DMS53 (cell line): ENCODE measurements at places on chromosomes 13 and 19.

GRCh38 chr13:28718196-28718542, 601 bp downstream of the SLC46A3 start:
- DNase-seq, result no peak

DNA sequence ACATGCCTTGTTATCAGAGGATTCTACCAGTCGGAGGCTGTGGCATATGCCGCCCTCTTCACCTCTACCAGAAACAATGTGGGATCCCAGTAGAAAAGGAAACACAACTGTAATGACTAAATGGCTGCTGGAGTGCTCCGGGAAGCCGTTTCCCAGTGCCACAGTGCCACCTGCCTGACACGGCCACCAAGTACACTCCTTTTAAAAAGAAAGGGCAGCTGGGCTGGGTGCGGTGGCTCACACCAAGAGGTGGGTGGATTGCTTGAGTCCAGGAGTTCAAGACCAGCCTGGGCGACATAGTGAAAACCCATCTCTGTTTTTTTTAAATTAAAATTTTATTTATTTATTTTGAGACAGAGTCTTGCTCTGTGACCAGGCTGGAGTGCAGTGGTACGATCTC, 67.3 kb downstream of the TRPM4 start:
- peak; percentile 77 for DNase-seq

DNA sequence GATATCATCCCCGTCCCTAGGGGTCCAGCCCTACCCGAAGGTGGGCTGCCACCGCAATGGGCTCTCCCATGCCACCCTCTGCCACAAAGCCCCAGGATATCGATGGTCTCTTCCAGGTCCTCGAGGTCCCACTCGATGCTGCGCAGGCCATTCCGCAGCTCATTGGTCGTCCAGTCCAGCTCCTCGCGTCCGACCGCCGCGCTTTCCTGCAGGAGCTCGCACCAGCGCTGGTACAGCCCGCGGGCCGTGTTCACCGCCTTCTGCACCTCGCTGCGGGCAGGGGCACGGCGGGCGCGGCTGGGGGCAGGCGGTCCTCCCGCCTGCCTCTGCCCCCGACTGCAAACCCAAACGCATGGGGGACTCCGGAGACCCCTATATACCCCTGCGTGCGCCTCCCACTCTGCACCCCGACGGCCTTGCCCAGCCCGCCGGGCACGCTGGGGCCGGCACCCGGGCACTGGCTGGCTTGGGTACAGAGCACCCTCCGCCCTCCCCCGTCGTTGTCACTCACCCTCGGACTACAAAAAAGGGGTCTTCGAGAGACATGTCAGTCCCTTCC, 468 bp downstream of the STX10 start:
- peak; percentile 81 for DNase-seq

DNA sequence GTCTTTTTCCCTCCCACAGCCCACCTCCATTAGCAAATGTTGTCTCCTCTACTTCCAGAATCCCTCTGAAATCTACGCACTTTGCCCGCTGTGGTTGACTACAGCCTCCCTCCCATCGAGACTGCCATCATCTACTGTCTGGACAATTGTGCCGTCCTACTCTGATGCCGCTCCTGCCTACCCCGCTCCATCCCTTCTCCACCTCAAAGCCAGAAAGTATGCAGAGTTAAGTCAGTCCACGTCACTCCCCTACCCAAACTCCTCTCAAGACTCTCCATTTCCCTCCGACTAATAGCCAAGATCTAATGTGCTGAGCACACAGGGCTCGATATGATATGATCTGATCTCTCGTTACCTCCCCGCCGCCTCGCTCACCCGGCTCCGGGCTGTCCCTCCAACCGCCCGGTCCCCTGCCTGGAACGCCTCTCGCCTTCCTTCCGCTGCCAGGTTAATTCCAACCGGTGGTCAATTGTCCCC, 556 bp downstream of the CACTIN start:
- DNase-seq, result peak; percentile 59

GRCh38 chr13:30692113-30692512, 43.2 kb upstream of the ALOX5AP start:
- DNase-seq, result no peak

- DNase-seq, result no peak
These were observed 10.6 kb downstream of the TRIP10 start for GRCh38 chr19:6750062-6750461.

- DNase-seq, result no peak
These were observed 36.1 kb downstream of the CNMD start for GRCh38 chr13:52703482-52703881.

DNA sequence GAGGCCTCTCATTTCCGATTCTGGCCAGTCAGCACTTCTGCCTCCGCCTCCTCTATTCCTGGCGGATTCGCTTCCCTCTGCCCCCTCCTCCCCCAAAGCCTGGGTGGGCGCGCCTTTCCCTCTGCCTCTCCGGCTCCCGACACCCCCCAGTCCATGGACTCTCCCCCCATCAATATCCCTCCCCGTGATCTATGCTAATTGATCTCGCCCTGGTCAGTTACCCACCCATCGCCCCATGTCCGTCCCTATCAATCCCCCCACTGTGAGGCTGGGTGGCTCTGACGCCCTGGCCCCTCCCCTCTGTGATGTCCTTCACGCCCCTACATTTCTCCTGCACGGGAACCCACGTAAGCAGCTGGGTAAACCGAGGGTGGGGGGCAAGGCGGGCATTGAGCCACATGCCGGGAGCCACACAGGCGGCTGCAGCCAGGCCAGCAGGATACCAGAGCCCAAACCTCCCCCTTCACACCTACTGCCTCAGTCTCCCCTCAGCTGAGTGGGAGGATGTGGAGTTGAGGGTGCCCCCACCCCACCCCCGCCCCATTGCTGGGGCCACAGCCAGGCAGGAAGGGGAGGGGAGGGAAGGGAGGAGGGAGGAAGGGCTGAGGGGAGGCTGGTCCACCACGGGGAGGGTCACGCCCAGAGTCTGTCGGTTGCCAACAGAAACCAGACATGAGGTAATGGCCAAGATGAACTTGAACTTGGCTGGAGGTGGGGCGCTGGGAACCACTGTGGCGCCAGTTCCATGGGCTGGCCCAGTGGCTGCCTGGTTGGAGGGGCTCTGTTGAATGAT, 21.0 kb downstream of the SMIM24 start:
- DNase-seq, result peak; percentile 28

- no peak for DNase-seq
These were observed 1020.5 kb upstream of the SLC10A2 start for GRCh38 chr13:104086759-104087158.

DNA sequence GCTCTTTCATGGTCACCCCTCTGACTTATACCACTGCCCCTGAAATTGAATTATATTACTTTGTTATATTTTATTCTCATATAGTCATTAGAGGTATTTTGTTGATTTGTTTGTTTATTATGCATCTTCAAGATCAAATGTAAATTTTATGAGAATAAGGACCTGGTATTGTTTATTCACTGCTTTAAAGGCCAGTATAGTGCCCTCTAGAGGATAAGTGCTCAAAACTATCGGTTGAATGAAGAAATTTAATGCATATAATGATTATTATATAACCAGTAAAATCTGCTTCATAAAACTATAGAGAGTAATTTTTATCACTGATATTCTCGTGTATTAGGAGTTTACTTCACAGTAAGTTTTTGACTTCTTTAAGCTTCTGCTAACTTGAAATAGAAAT, 1401.9 kb downstream of the SLITRK1 start:
- peak; percentile 15 for DNase-seq

DNA sequence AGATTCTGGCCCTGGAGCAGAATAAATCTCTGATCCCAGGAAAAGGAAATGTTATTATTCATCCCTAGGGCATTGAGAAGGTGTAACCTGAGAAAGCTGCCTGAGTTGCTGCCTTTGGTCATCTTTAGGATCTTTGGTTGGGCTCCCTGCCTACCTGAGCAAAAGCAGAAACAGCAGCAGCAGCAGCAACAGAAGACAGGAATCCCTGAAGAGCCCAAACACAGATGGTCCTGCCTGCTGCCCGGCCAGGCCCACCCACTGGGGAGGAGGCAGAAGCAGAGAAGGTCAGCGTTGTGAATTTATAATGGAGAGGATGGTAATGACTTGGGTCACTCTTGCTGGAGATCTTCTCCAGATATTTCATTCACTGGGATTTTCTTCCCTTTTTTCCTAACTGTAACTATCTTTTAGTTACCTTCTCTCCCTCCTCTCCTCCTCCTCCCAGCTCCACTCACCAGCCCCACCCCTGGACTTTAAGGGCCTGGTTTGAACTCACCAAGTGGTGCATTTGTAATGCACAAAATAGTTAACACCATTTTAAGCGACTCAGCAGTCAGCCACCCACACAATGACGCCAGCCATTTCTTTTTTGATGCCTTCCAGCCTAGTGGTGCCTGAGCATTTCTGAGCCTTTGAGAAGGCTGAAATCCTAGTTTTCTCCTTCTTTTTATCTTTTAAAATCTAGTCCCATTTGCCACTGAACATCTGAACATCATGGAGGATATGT, 91.7 kb downstream of the HSPH1 start:
- DNase-seq, result no peak

GRCh38 chr19:22893855-22894270, 61.8 kb downstream of the ZNF723 start:
- no peak for DNase-seq

GRCh38 chr13:23651887-23652286, 81.7 kb downstream of the TNFRSF19 start:
- no peak for DNase-seq

DNA sequence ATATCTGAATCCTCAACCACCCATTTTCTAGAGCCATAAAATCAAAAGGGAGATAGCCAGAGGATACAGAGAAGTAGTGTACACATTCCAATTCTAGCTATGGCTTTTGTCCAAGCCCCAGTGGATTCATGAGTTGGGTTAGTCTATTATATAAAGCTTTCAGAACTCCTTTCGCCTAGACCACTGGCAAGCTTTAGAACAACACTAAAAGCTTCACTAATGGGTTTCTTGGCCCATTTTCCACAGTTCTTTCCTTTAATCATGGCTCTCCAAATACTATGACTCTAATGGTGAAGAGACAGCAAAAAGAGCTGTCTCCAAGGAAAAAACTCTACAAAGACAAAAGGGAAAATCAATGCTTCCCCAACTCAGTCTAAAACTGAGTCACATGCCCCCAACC, 48.2 kb upstream of the SLITRK5 start:
- no peak for DNase-seq

GRCh38 chr13:107832500-107833100, 382.7 kb downstream of the LIG4 start:
- no peak for DNase-seq

DNA sequence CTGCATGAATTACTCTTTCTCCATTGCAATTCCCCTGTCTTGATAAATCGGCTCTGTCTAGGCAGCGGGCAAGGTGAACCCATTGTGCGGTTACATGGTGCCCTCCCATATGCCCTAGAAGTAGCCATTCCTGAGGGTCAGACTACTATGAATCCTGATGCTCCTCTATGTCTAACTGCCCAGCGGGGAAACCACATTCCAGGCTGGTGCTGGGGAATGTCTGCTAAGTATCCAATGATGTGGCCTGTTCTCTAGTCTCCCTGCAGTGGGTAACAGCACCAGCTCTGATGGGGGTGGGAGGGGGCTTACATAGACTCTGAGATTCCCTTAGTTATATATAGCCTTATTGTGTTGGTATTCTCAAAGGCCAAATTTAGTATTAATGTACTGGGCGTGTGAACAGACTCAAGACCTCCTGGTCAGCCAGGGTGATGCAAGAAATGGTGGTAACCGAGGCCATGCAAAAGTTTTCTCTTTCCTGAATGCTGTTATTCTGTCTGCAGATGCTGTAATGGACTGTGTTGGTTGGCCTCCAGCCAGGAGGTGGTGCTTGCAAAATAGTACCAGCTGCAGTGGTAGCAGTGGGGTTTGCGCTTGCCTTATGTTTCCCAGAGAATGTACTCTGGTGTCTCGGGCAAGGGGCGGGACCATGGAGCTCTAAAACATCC, 564.8 kb upstream of the SLITRK1 start:
- no peak for DNase-seq

DNA sequence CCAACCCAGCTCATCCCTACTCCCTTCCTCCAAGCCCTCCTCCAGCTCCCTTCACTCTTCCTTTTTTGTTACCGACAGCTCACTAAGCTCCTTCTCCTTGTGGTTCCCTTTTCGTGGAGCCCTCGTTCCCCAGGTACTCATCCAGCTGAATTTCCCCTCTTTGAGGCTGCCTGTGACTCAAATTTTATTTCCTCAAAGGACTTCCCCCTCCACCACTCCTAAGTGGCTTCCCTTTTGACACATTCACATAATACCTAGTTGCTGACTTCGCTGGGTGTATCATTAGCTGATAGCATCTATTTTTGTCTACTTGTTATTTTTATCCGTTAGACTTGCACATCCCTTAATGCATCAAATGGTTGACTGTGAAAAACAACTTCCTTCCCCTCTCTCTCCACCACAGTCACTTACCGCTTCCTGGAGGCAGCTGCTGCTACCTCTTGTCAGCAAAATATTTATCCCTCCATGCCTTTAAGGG, 14.5 kb downstream of the FFAR2 start:
- peak; percentile 48 for DNase-seq

DNA sequence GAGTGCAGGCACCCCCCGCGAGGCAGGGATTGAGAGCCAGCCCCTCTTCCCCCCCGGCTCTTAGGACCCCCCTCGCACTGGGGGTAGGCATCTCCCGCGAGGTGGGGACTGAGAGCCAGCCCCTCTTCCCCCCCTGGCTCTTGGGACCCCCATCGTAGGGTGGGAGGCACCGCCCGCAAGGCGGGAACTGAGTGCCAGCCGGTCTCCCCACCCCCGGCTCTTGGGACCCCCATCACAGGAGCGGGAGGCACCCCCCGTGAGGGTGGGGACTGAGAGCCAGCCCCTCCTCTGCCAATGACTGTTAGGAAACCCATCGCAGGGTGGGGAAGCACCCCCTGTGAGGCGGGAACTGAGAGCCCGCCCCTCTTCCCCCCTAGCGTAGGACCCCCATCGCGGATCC, 363.4 kb upstream of the SPRY2 start:
- no peak for DNase-seq

GRCh38 chr13:78881054-78881453, 222.1 kb upstream of the OBI1 start:
- DNase-seq, result no peak

- DNase-seq, result peak; percentile 81
These were observed 19.5 kb downstream of the MAN2B1 start for GRCh38 chr19:12647047-12647446.

DNA sequence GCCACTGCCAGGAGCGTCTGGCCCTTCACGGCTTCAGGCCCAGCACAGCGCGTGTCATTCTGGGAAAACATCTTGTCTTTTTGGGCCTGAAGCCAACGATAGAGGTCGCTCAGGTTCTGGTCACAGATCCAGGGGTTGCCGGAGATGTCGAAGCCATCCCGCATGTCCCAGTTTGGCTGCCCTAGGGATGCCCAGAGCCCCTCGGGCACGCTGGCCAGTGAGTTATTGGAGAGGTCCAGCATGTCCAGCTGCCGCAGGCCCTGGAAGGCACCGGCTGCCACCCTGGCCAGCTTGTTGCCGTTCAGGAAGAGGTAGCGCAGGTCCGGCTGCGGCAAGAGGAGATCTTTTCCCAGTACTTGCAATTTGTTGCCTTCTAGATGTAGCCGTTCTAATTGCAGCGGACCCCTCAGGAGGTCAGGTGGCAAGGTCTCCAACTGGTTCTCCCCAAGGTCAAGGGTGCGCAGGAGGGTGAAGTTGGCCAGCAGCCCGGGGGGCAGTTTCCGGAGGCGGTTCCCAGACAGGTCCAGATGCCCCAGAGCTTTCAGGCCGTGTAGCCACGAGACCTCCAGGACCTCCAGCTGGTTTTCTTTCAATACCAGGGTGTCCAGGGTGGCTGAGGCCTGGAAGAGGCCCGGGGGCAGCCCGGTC, 1.8 kb downstream of the LRG1 start:
- peak; percentile 59 for DNase-seq
